Right cardiac atrium (tissue), 5 donors: ENCODE measurements at places on chromosomes 7 and 10. TPM values are rescaled to one million over a fixed set of nuclear protein-coding genes. Genes with fewer than 3 reads are reported as not detected.

CREB3L2 gene
- 37.8 TPM for total RNA-seq

CADPS2 gene
- 14.1 TPM for total RNA-seq

STAG3 gene
- total RNA-seq: 0.91 TPM

PROSER2 gene
- total RNA-seq: 2.2 TPM

PTPN20 gene
- total RNA-seq: 18.7 TPM

PKD1L1 gene
- total RNA-seq: 0.82 TPM

AKR1C2 gene
- 261 TPM for total RNA-seq

NPSR1 gene
- total RNA-seq: not detected

TSPAN12 gene
- total RNA-seq: 60.4 TPM

GRCh38 chr10:51020200-51020599, 54.1 kb upstream of the PRKG1 start:
- DNase-seq: no peak

DNA sequence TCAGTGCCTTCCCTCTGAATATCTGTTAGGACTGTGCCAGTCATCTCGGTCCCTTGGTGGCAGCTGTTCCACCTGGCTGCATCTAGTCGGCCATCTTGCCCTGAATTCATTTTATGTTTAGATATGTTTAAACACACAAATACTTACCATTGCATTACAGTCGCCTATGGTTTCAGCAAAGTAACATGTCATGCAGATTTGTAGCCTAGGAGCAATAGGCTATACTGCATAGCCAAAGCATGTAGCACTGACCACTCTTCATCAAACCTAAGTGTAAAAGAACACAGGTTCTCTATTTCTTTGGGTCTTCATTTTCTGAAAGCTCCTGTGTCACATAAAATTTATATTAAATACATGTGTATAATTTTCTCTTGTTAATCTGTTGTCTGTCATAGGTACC, 118.9 kb upstream of the THSD7A start:
- DNase-seq: no peak

- no peak for DNase-seq
Measured at GRCh38 chr10:12427276-12427675, 77.9 kb downstream of the CAMK1D start.

DNA sequence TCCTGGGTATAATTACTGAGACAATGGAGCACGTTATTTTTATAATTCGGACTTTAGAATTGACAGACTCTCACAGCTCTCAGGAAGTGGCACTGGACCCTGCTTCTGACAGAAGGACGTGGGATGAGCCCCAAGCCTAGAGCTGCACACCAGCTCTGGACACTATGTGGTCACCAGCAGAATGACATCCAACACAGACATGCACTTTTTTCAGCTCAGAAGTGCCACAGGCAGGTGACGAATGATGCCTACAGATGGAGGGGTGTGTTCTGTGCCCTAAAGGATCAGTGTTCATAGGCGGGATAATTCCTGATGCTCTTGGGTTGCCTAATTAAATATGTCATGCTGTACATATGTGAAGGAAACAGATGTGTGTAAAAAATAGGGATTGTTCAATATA, 87.9 kb downstream of the VIPR2 start:
- no peak for DNase-seq

GRCh38 chr7:101557421-101557820, 71.7 kb downstream of the MYL10 start:
- no peak for DNase-seq

DNA sequence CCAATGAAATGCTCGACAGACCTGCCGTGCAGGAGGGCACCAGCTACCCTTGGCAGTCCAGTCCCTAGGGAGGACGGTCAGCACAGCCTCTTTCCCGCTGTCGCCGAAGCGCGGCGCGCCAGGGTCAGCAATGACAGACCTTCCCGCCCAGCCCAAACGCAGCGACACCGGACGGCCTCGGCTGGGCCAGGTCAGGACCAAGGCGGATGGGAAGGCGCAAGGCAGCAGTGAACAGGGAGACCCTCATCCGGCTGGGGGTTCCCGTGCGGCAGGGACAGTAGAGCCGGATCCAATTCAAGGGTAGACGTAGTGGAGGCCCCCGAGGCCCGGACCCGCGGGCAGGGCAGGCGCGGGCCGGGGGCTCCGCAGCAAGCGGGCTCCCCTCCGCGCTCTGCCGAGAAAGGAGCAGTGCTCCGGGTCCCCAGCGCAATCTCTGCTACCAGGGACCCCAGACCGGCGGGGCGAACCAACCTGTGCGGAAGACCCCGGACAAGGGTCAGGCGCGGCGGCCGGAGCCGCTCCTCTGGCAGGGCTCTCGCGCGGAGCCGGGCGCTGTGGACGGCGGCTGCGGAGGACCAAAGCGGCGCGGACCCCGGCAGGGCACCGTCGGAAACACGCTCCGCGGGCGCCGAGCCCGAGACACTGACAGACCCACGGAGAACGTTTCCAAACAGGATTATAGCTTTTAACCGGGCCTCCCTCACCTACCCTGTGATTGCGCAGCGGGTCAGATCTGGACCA, at the start of gene SEC31B:
Gene SEC31B, minus strand, starts transcription at position 551 of the 741 bp plus-strand sequence. CDS start 2,909 bp downstream, outside the sequence.
- DNase-seq: peak; percentile 35

GRCh38 chr7:67990003-67990402, 993.4 kb downstream of the TYW1 start:
- no peak for DNase-seq

GRCh38 chr10:64286533-64286932, 765.3 kb downstream of the REEP3 start:
- no peak for DNase-seq

DNA sequence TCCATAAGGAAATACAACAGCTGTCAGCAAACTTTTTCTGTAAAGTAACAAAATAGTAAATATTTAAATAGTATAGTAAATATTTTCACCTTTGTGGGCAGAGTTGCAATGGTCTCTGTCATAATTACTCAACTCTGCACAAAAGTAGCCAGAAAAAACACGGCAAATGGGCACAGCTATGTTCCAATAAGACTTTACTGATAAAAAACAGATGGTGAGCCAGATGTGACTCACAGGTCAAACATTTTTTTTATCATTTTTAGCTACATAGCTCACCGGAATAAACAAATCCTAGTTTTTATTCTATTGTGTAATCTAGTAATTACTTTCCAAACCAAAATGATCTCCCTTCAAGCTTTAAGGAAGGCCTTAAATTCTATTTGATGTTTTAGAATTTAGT, 55.3 kb downstream of the NCAPG2 start:
- DNase-seq: no peak

- no peak for DNase-seq
Measured at GRCh38 chr10:121983852-121984251, 5.1 kb upstream of the TACC2 start.

- no peak for DNase-seq
Measured at GRCh38 chr10:97858001-97858439, 8.4 kb downstream of the GOLGA7B start.

- DNase-seq: no peak
Measured at GRCh38 chr7:53101026-53101425, 65.6 kb downstream of the POM121L12 start.

DNA sequence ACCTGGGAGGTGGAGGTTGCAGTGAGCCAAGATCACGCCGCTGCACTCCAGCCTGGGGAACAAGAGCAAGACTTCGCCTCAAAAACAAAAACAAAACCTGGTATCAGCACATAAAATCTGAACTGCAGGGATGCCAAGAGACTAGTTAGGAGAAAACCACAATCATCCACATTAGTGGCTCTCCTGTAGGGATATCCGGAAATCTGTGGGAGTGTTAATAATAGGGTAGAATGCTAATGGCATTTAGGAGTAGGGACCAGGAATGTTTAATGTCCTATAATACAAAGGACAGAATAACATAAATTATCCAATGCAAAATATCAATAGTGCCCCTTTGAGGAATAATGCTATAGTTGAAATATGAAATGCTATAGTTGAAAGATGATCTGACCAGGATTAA, 24.3 kb downstream of the KIF5B start:
- DNase-seq: no peak

GRCh38 chr10:127041552-127041951, 136.3 kb downstream of the DOCK1 start:
- no peak for DNase-seq

DNA sequence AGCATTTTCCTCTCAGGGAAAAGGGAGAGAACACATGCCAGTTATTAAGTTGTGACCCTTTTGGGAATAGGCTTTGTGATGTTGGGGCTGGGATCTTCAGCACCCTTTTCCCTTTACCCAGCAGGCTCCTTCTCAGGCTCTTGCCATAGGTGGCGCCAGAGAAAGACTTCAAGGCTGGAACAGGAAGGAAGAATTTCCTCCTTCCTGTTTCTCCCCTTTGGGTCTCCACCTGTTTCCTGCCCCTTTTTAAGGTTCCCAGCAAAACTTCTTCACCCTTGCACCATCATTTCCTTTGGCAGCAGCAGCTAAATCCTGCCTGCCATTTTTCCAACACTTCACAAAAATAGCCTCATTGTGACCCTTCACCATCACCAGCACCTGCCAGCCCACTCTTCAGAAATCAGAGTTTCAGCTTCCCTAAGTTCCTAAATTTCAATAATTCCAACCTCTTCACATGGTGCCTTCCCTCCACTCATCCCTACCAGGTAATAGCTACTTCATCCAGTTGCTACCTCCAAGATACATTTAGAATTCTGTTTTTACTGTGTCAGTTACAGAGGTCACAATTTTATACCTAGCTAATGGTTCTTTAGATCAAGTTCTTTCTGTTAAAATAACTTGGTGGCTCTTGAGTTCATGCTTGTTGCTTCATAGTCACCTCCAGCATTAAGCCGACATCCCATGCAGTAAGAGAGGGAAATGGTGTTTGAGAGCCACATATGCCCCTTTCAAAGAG, 22.4 kb upstream of the FOXK1 start:
- DNase-seq: no peak

GRCh38 chr10:119616882-119617570, 20.3 kb upstream of the TIAL1 start:
- DNase-seq: peak; percentile 64

DNA sequence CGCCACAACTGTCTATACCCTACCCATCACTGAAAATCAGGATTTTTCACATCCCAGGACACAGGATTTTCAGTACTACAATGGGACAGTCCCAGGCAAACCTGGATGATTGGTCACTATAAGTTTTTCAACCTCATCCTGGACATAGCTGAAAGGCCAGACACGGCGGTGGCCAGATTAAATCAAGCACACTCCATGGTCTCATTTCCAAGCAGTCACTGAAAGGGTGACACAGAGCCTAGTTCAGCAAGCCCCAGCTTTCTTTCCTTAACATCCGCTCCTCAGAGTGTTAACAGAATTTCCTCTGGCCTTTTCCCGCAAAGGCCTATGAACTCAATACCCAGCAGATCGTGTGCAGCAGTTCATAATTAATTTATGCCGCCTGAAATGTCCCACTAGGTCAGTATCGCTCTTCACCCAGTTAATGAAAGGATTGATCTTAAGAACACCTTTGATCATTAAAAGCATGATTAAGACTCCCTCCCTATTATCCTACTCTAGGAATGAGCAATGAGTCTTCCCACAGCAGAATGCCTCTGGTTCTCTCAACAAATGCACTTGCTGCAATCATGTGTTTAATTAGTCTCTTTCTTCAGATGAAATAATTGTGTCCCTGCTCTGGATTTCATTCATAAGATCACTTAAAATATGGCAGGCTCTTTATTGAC, 104.0 kb upstream of the NANOS1 start:
- DNase-seq: no peak

DNA sequence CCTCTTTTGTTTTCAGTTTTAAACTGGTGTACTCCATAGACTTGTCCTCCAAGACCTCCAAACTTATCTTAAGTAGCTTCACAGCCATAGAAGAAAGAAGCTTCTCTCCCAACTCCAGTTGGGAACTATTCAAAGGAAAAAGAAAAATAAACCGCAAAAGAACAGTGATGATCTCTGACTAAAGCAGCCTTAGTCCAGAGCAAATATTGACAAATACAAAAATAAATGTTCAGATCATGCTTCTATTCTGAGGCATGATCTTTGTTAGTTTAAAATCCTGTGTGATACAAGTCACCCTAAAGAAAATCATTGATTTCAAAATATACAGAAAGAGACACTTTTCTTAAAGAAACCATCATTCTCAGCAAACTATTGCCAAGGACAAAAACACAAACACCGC, 373.0 kb upstream of the SMIM30 start:
- no peak for DNase-seq

GRCh38 chr10:18216482-18216881, 76.3 kb downstream of the CACNB2 start:
- no peak for DNase-seq

GRCh38 chr7:116195451-116195850, 14.9 kb upstream of the TES start:
- no peak for DNase-seq

DNA sequence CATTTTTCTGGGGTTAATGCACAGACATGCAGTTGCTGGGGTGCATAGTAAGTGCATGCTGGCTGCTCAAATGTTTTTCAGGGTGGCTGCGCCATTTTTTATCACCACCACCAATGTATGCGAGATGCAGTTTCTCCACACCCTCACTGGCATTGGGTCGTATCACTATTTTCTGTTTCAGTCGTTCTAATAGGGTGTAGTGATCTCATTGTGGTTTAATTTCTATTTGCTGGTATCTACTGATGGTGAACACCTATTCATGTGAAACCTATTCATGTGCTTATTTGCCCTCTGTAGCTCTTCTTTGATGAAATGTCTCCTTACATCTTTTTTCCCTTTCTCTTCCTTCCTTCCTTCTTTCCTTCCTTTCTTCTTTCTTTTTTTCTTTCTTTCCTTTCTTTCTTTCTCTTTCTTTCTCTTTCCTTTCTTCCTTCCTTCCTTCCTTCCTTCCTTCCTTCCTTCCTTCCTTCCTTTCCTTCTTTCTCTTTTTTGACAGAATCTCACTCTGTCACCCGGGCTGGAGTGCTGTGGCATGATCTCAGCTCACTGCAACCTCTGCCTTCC, 84.3 kb downstream of the ELFN1 start:
- DNase-seq: no peak
